ENCODE measurements at places on chromosomes 16 and 17.

GRCh38 chr16:68071518-68071901 lies 13.7 kb upstream of the NFATC3 start:
- DNase-seq: no peak

DNA sequence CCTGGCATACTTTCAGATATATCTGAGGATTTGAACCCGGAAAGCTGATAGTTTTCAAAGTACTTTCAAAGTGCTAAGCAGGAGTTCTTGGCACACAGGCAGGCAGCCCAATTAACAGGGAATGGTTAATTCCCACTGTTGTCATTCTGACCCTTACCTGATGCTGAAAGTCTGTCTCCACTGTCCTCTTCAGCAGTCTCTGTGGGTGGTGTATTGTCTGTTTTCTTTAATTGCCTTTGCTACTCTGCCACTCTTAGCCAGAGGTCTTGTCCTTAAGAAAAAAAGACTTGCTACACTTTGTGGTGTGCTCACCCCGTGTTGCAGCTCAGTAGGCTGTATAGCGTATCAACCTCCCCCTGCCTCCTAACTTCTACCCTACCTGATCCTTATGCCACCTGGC lies 63.2 kb upstream of the SLC12A3 start:
- no peak for DNase-seq

- DNase-seq: no peak
These were observed 14.1 kb upstream of the CCDC154 start for GRCh38 chr16:1458336-1458976.

GRCh38 chr17:79085921-79086551 lies 11.4 kb downstream of the ENGASE start:
- DNase-seq: no peak

DNA sequence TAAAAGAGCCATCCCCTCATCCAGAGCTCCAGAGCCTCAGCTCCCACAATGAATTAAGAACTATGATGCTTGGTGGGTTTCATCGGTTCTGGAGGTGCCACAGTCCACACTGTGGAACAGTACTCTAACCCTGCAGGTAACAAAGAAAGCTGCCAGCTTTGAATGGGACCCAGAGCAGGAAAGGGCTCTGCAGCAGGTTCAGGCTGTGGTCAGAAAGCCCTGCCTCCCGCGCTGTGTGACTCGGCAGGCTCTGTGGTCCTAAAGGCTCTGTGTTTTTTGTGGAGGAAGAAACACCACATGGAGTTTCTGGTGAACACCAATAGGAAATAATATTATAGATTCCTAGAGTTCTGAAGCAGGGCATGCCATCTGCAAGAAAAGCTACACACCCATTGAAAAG lies 32.5 kb downstream of the MRPS23 start:
- DNase-seq: no peak

DNA sequence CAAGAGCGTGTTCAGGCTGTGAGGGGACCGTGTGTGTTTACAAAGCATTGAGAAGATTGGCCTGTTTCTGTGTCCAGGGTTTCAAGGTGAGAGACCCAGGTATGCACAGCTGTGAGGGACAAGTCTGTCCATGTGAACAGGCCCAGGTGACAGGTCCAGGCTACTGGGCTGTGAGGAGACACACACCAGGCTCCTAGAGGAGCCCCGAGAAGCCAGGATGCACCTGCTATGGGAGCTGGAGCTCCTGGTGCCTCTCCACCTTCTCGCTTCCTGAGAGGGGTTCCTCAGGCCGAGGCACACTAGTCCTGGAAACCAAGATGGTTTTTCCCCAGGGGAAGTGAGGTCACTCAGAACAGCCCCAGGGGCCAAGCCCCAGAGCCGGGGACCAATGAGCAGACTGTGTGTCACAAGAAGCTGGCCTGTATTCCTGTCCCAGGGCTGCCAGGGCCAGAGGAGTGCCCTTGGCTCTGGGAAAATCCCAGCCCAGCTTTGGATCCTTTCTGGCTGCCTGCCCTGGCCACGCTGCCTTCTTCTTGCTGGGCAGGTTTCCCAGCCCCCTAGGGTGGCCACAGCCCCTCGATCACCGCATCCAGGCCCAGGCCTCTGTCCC lies 153.4 kb upstream of the PLCG2 start:
- DNase-seq: no peak

GRCh38 chr17:66523378-66524200 lies 221.2 kb downstream of the PRKCA start:
- no peak for DNase-seq

GRCh38 chr17:19418251-19418992 lies 7.4 kb downstream of the RNF112 start:
- no peak for DNase-seq

DNA sequence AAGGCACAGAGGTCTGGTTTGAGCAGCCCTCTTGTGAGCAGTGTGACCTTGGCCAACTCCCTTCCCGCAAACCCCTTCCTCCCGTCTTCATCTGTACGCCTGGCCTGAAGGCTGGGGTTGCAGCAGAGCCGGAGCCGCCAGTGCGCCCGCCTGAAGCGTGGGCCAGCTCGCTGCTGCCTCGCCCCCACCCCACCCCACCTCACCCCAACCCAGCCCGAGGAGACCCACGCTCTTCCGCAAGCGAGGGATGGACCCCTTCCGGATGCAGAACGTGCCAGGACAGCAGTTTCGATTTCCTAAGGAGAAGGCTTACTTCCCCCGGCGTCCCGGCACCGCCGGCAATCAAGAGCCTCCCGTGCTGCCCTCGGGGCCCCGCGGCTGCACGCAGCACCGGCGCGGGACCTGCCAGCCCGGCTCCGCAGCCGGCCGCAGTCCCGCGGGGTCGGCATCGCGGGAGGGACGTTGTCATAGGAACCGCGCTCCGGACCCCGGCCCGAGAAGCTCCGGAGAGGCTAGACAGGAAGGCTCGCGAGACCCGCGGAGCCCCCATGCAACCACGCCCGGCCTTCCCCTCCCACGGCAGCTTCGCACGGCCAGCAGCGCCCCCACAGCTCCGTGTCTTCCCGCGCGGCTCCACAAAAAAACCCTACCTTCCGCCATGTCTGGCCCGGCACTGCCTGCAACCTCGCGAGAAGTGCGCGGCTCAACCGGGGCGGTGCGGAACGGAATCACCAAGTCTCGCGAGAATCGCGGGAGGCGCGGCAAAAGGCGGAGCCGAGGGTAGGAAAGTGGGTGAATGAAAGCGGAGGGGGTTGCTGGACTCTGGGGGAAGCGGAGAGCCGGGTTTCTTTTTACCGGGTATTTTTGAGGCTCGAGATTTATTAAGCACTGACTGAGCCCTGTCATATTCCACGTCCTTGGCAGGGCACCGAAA lies at the start of gene ANKFY1:
TSS of gene ANKFY1 (minus strand) at position 698 of the 934 bp plus-strand sequence. CDS start at position 660, 38 bp downstream.
- DNase-seq: peak; percentile 96

DNA sequence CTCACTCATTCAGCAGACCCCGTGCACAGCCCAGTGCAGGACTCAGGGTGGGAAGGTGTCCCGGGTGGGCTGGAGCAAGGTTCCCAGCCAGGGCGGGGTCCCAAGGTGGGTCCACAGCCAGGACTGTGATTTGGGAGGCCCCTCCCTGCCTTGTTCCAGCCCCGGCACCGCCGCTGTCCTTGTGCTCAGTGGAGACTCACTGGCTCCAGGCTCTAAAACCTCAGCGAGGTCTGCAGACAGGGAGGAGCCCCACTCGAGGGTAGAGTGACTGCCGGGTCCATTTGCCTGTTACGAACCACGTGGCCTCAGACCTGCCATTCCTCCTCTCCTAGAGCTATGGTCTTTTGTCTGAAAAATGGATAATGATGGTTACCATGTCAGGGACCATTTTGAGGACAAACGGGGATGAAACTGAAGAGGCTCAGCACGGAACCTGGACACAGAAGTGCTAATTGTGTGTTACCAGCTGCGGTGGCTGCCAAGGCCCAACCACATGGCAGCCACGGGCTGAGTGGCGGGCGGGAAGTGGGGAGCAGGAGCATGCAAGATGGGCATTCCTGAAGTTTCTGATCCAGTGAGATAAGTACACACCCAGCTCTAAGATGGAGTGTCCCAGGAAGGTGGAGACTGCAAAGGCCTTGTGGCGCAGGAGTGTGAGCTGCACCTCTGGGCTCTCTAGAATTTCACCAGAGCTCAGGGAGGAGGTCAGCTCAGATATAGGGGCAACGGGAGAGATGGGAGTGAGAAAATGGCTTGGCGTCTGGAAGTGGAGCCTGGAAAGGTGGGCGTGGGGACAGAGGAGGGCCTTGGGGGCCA lies 317.6 kb downstream of the SEC14L1 start:
- no peak for DNase-seq

DNA sequence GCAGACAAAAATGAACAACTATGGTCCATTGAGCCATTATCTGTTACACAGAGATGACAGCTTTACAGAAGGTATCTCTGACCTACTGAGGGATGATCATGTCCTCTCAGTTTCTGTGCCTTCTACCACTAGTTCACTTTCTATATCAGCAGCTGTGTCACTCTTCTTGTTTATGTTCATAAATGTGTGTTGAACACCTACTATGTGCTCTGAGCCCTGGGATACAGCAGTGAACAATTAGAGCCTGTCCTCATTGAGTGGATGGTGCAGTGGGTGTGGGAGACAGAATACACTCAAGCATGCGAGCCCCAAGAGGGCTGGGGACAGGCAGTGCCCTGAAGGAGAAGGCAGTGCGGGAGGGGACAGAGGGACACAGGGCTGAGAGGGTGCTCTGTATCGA lies 92.1 kb downstream of the ABCC6 start:
- no peak for DNase-seq

DNA sequence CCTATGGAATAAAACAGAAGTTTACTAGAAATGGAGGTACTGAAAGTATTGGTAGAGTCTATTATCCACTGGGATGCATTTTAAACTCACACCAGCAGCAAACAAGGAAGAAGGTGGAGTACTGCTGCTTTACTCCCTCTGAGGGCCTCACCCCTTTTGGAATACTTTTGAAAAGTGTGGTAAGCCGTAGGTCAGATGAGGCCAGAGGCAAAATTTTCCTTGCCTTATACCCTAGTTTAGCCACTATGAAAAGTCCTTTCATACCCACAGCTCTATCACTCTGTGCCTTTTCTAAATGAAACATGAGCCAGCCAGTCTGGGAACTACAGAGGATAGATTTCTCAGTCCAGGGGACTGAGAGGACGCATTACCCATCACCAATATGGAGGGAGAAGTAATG lies 14.0 kb downstream of the GDE1 start:
- DNase-seq: no peak

DNA sequence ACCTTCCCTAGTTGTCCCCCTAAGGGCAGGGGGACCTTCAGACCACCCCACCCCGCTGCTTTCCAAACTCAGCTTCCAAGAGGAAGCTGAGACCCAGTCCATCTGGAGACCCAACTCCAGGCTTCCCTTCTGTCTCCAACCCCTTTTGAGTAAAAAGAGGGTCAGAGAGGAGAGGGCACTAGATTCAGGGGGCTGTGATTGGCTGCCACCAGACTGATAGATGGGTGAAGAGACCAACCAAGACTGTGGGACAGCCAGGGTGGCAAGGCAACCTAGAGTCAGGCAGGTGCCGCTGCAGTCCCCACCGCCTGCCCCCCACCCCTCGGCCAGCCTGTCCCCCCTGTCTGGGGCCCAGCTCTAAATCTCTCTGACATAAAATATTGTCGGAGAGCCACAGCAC lies 92.5 kb downstream of the SDK2 start:
- DNase-seq: no peak

GRCh38 chr16:4976611-4977145 lies 18.5 kb downstream of the SEC14L5 start:
- DNase-seq: no peak

GRCh38 chr17:37725021-37725595 lies 19.8 kb downstream of the HNF1B start:
- no peak for DNase-seq

DNA sequence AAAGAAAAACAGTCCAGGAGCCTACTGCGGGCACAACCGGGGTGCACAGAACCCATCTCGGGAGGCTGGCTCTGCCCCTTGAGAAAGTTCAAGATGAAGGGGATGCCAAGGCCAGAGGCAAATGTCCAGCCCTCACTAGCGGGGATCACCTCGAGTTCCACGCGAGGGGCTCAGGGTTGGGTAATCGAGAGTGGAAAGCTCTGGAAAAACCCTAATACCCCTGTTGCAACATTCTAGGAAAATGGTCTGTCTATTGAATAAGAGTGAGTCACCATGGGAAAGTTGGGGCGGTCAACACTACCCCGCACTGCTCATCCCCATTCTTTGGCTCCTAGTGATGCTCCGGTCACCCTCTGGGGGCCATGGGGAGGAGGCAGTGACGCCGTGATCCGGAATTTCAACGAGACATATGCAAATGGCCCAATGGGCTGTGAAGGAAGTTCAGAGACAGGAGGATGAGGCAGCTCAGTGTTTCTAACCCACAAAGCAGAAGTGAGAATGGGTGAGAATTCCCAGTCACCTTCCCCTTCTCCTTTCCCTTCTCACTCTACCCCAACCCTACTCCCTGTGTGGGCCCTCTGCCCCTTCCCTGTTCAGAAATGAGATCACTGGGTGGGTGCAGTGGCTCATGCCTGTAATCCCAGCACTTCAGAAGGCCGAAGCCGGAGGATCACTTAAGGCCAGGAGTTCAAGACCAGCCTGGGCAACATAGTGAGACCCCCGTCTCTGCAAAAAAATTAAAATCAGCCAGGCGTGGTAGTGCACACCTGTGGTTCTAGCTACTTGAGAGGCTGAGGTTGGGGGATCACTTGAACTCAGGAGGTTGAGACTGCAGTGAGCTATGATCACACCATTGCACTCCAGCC lies 22.4 kb downstream of the SOCS3 start:
- no peak for DNase-seq

GRCh38 chr17:82876149-82876548 lies 36.3 kb upstream of the ZNF750 start:
- no peak for DNase-seq

DNA sequence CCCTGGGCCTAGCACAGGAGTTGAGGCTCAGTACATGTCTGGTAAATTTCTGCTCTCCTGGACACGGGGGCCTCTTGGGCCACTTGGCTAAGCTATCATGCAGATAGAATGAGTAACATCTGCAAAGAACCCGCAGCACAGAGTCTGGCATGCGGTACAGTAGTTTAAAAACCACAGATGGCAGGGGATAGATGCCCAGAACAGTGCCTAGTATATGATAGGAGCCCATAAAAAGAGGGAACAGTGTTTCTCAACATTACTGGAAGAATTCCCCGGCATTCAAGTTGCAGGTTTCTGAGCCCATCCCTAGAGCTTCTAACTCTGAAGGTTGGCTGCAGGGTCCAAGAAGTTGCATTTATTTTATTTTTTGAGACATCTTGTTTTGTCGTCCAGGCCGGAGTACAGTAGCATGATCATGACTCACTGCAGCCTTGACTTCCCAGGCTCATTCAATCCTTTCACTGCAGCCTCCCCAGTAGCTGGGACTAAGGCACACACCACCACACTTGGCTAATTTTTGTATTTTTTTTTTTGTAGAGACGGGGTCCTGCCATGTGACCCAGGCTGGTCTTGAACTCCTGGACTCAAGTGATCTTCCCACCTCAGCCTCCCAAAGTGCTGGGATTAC lies 5.8 kb downstream of the CDIPT start:
- no peak for DNase-seq

GRCh38 chr17:30104575-30105339 lies 11.9 kb upstream of the NSRP1 start:
- peak; percentile 59 for DNase-seq
